Activated CD4-positive, alpha-beta T cell treated with anti-CD3 and anti-CD28 coated beads, Interleukin-10, Interleukin-2, amounts not matched to agents 100 ng/mL and 50 ng/mL, durations not matched to agents 16 hours and 8 hours (primary cell): ENCODE measurements at places on chromosomes 4 and X.

GRCh38 chrX:137062915-137063617, 29.3 kb upstream of the GPR101 start:
- DNase-seq: no peak

DNA sequence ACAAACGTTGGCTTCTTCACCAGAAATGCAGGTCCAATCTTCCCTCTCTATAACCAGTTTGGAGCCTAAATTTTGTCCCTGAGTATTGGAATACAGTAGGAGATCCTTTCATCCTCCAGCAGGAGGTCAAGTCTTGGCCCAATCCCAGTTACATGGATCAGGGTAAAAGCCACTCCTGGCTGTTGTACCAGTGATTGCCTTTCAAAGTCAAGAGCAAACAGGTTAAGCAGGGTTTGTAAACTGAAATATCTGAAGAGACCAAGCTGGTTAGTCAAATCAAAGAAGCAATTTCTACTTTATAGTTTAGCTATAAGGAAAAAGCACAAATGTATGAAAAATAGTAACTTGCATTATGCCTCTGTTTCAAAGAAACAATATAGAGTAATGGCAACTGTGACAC, 329.4 kb downstream of the NAF1 start:
- no peak for DNase-seq

DNA sequence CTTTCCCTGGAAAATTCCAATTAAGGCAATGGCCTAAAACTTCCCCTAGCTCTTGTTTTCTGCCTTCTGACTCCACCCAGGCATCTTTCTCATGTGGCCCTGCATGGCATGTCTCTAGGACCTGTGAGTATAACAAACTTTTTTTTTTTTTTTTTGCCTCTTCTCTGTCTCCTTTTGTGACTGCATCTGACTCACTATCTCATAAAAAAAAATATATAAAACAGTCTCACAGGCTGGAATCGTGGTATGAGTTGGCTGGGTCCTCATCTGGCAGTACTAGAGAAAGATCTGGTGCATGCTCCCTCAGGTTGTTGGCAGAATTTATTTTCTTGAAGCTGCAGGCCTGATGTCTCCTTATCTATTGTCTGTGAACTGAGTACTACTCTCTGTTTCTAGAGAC, 313.9 kb downstream of the TECRL start:
- DNase-seq: no peak

DNA sequence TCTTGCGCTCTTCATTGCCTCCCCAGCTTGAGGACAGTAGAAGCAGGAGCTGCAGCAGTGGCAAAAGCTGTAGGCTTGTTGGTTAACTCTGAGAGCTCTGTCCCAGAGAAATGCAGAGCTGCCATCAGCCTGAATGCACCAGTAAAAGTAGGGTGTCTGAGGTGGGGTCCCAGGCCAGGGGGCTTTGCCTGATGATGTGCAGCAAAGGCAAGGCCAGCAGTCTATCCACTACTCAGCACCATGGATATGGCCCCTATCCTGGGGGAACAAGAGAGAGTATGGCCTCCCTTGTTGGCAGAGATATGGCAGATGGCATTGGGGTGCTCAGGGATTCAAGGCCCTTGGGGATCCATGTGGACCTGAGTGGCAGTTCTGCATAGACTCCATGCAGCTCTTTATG, 180.2 kb downstream of the HMGN5 start:
- DNase-seq: no peak

GRCh38 chrX:11899091-11899490, 141.1 kb downstream of the MSL3 start:
- DNase-seq: no peak

DNA sequence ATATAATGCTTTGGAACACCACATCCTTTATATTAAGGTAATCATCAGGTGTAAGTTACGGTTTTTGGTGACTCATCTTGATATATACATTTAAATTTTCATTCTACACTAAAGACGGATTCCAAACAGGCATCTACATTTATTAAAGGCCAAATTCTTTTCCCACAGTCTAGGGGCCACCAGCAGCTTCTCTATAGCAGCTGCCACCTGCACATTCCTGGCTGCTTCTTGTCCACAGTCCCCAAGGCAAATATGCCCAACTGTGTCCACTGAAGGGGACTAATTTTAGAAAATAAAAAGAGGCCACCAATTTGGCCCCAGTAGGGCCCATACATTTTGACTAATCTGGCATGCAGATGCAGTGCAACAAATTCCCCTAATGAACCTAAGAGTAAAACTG, 96.6 kb downstream of the EFHC2 start:
- DNase-seq: no peak
